ENCODE measurements at places on chromosomes 11 and 22.

DNA sequence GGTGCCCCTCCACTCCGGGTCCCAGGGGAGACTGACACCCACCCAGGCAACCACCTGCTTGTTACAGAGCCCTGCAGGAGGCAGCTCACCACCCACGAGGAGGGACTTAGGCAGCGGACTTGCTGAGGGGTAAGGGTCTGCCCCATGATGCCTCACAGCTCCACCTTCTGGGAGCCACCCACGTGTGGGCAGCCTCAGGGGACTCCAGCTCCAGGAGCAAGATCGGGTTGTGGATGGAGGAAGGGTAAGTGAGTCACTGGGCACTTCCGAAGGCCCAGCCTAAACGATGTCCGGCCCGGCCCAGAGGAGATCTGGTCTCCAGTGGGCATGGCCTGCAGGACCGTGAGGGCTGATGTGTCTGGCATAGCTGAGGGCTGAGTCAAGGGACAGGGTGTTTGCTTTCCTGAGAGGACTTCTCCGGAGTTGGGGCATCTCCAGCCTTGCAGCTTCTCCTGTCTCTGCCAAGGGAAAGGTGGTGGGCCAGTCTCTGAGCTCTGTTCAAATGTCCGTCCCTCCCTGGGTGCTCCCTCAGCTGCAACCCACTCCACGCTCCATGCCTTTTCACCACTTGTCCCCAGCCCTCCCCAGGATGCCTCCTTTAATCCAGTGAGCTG lies 32.3 kb upstream of the P2RY2 start:
- DNase-seq, result no peak

GRCh38 chr11:11582011-11582701 lies 39.6 kb downstream of the GALNT18 start:
- no peak for DNase-seq

DNA sequence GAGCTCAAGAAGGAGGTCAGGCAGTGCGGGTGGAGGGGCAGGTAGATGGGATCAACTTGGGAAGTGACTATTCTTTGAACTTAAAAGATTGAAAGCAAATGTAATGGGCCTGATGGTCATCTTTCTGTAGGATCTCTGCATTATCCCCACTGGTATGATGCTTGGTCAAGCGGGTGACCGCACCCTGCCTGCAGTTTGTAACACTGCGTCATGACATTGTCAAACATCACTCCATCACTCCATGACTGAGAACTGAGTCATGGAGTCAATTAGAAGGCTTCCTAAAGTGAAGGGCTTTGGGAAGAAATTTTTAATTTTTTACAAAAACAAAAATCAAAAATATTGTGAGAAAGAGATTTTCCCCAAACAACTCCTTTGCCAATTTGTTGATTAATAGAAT lies 62.4 kb upstream of the BMAL1 start:
- DNase-seq, result no peak

DNA sequence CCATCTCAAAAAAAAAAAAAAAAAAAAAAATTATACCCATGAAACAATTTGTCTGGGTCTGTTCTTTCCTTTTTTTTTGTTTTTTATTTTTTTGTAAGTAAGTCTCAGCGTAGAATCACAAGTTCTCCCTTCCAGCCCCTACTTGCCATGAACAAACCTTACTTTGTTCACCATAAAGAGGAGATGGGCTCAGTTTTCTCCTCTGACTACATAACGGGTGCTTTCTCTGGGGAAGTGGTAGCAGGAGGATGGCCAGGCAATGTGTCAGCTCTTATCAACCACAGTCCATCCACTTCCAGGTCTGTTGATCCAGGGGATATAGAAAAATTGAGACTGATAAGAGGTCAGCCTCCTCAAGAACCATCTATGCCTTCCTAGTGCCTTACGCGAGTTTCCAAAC lies 11.0 kb downstream of the ASCC2 start:
- DNase-seq, result no peak

- peak; percentile 73 for DNase-seq
These were observed 11.8 kb downstream of the PIM3 start for GRCh38 chr22:49972163-49973017.

GRCh38 chr22:41350087-41350486 lies 31.7 kb upstream of the TEF start:
- no peak for DNase-seq

- DNase-seq, result no peak
These were observed 721.2 kb downstream of the ETS1 start for GRCh38 chr11:127866109-127866508.

- no peak for DNase-seq
These were observed 40.8 kb downstream of the ZNF214 start for GRCh38 chr11:6979365-6979764.

DNA sequence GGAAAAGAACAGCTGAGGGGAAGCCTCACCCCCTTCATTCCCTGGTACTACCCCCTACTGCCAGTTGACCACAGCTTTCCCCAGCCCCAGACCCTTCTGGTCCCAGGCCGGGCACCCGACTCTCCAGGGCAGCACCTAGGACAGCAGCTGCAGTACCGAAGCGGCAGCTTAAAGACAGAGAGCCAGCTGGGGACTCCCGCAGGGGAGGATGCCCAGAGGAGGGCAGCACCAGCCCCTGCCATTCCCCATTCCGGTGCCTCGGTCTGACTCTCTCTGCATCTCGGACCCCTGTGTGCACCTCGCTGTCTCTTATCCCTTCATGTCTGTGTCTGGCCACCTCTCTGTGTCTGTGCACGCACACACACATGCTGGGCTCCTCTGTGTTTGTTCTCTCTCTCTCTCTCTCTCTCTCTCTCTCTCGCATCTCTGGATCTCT lies 9.4 kb downstream of the IGSF9B start:
- no peak for DNase-seq

DNA sequence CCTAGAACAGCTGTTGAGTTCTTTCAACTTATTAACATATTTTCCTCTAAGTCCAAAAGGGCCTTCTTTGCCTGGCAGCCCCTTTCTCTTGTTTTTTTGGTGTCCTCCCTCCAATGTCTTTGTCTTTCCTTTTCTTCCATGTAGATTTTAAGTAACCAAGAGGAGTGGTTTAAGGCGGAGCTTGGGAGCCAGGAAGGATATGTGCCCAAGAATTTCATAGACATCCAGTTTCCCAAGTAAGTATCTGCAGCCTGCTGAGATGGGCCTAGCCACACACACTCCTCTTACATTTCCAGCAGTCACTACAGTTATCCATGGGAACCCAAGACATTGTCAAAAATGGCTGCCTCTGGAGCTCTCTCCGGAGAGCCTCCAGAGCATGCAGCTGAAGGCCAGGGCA lies 4.5 kb upstream of the TMA7B start:
- DNase-seq, result no peak

DNA sequence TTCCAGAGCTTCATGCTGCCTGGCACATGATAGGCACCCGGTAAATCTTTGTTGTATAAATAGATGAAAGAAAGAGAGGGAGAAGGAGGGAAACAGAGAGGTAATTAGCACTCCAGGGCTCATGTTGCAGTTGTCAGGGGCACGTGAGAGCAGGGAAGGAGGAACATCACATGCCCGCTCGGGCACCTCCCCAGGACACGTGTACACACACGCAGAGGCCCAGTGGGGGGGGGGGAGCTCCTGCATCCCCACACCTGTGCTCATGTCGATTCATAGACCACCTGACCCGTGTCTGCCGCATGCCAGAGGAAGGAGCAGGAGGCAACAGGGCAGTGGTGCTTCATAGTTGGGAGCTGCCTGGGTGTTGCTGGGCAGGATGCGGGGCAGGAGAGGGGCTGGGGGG lies 37.1 kb upstream of the NNMT start:
- DNase-seq, result peak; percentile 73

DNA sequence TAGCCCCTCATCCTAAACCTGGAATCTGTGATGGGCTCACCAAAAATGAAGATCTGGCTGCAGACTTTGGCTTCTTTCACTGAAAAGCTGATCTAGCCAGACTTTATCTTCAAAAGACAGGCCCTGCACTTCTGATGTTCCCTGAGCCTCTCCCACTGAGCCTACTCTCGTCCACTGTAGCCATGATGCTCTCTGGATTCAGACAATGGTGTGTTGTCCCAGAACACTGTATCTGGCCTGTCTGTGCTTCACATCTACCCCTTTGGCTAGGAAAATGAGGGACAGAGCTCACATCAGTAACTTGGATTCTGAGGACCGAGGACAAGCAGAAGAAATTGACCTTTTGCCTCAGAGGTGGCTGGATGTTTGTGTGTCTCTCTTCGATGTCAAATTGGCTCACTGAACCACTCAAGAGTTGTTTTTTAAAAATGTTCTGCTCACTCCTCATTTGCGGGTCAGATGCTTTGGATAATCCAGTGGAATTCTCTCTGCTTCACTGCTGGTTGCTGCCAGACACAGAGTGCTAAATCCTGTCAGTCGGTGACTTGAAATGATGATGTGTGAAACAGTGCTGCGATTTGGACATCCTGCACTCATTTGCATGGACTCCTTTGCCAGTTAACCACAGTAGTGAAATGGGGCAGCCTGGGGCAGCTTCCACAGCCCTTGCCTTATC lies 67.5 kb downstream of the ARFGAP2 start:
- DNase-seq, result no peak

GRCh38 chr22:36302439-36303114 lies 49.6 kb downstream of the APOL1 start:
- DNase-seq, result no peak

GRCh38 chr11:102560555-102561011 lies 30.0 kb upstream of the MMP7 start:
- DNase-seq, result no peak

DNA sequence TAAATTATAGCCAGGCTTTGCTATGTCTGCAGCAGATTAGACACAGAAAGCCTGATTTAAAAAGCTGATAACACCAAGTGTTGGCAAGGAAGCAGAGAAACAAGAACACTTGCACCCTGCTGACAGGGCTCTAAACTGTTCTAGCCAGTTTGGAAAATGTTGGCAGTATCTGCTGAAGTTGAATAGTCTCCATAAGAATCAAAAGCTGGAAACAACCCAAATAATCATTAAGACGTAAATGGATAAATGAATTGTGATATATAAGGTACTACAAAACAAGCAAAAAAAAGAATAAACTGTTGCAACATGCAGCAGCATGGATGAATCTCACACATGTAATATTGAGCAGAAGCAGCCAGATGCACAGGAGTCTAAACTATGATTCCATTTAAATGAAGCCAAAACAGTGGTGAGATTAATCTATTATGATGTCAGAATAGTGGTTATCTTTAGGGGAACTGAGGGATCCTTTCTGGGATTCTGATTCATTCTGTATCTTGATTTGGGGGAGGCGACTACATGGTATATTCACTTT lies 40.4 kb upstream of the ADORA2A start:
- no peak for DNase-seq

GRCh38 chr11:36409152-36409816 lies 100.8 kb downstream of the TRAF6 start:
- DNase-seq, result no peak

DNA sequence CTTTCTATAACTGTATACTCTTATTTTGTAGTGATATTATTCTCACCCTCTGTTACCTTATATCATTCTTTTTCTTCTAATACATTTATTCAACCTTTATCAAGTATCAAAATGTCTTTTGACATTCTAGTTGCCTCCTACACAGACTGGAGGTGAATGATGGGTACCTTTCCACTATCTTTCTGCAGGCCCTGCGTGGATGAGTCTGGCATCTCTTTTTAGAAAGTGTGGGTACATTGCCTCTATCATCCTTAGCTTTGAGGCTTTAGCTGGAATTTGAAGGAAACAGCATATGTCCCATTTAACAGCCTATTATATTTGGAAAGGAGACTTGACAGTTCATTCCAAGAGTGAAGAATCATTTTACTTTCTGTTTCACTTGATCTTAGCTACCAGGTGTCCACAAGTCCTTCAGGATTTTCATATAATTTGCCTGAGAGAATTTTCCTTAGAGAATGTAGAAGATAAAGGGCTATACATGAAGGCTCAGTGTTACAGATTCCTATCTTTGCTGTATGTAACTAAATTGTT lies 192.0 kb downstream of the CWF19L2 start:
- DNase-seq, result no peak

GRCh38 chr11:803770-804598 lies 1.0 kb downstream of the PIDD1 start:
- no peak for DNase-seq

- DNase-seq, result no peak
These were observed 34.1 kb downstream of the MRE11 start for GRCh38 chr11:94459576-94459975.

GRCh38 chr22:27075028-27075678 lies 417.8 kb downstream of the MIAT start:
- DNase-seq, result no peak

GRCh38 chr22:41970601-41971000 lies 1.4 kb downstream of the SEPTIN3 start:
- no peak for DNase-seq

DNA sequence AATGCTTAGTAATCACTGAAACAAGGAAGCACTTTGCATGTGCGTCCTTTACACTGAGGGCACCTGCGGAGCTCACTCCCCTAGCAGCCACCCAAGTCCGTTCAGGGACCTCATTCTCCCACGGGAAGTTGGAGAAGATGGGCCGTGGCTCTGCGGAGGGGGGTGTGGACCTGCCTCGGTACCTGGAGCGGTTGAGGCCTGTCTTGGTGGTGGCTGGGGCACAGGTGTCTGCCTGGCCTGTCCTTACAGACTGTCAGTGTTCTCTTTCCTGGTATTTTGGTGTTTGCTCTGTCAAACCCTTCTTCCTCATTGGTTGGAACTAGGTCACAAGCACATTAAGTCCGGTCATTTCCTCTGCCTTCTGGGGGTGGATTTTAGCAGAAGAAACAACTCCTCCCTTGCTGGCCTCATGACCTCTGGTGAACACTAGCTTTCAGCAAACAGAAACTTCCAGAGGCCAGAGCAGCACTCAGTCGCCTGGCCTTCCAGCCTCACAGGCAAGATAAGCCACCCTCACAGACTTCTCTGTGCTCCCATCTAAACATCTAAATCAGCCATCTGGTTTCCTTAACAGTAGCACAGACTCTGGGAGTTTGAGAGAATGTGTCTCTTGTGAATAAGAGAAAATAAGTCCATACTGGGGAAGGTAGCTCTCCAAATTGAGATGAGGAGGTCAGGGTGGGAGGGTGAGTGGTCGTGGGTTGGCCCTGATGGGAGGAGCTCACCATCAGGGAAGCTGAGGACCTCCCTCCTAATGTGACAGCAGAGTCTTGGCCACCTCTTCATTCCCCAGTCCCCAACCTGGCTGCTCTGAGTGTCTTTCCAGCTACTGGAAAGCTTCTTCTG lies 8.6 kb downstream of the SNAP29 start:
- DNase-seq, result no peak

Data from cardiac septum (tissue), 1 donor.